Kidney (tissue), 22 donors: ENCODE measurements at places on chromosomes 2 and 18.
A peak's percentile ranks its signal among the peaks of the same experiment; 100 is the strongest.

DNA sequence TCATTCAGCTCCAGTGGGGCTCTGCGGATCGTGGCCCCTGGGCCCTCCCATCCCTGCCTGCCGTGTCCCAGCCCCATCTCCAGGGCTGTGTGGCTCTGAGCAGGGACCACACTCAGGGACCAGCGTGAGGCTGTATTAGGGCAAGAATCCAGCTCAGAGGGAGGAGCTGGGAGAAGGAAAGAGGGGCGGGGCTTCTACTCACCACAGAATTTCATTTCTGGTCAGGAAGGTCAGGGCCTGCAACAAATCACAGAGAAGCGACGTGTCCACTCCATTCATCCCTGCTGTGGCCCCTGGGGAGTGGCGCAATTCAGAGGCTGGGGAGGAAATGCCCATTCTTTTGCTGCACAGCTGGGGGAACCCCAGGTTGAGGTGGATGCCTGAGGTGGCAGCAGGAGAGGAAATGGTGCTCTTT lies 828 bp downstream of the CIB4 start:
- peak; percentile 82 for DNase-seq
- no peaks in the 10 kb centered on the region for H3K27me3 ChIP-seq
- no peaks in the 10 kb centered on the region for H3K4me1 ChIP-seq
- H3K27ac ChIP-seq: no peak overlapping the region
- no peaks in the 10 kb centered on the region for H3K36me3 ChIP-seq

GRCh38 chr2:231743376-231744116 lies 35.2 kb downstream of the PTMA start:
- H3K4me1 ChIP-seq: no peaks in the 10 kb centered on the region
- no peak for DNase-seq
- H3K27me3 ChIP-seq: no peaks in the 10 kb centered on the region
- no peak overlapping the region for H3K4me3 ChIP-seq
- no peaks in the 10 kb centered on the region for H3K36me3 ChIP-seq

- H3K36me3 ChIP-seq: no peaks in the 10 kb centered on the region
- no peak for DNase-seq
- H3K4me3 ChIP-seq: no peak overlapping the region
Measured at GRCh38 chr2:219701847-219702634, 74.6 kb downstream of the SLC4A3 start.

GRCh38 chr2:229660951-229661350 lies 53.4 kb downstream of the DNER start:
- H3K27me3 ChIP-seq: no peaks in the 10 kb centered on the region
- H3K4me1 ChIP-seq: no peaks in the 10 kb centered on the region
- no peak overlapping the region for H3K27ac ChIP-seq
- DNase-seq: no peak
- H3K4me3 ChIP-seq: no peak overlapping the region
